GM23338 (cell line): ENCODE measurements at places on chromosomes 1 and 21.

DNA sequence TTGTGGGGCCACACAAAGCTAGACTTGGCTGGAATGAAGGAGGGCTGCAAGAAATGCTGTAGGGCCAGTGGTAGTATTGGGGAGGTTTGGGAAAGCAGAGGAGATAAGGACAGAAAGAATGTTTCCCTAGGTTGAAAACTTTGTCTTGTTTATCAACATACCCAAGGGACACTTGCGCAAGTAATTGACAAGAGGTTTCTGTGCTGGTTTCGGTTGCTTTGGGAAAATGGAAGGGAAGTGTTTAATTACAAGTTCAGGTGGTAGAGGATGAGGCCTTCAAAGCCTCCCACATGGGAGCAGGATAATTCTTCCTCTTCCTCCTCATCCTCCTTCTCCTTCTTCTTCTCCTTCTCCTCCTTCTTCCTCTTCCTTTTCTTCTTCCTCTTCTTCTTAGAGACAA is 182.1 kb upstream of the LMO4 start:
- no peaks in the 10 kb centered on the region for H3K27me3 ChIP-seq
- no peak for DNase-seq
- H3K36me3 ChIP-seq, result no peaks in the 10 kb centered on the region
- no peak overlapping the region for H3K4me3 ChIP-seq

DNA sequence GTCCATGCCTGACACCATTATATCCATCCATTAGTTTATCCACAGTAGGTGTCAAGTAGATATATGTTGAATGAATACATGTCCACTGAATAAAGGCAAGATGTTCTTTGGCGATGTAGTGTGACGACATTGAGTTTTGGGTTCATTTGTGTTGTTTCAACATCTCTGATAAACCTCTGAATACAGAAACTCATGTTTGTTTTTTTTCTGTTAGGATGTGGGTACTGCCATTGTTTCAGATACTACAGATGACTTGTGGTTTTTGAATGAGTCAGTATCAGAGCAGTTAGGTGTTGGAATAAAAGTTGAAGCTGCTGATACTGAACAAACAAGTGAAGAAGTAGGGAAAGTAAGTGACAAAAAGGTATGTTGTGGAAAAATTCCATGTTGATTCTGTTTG is 28.1 kb downstream of the MDM4 start:
- no peak overlapping the region for H3K4me3 ChIP-seq
- H3K36me3 ChIP-seq, result peaks cover 62% of the 10 kb centered on the region
- no peaks in the 10 kb centered on the region for H3K27me3 ChIP-seq
- DNase-seq, result no peak
- no peak overlapping the region for H3K27ac ChIP-seq

DNA sequence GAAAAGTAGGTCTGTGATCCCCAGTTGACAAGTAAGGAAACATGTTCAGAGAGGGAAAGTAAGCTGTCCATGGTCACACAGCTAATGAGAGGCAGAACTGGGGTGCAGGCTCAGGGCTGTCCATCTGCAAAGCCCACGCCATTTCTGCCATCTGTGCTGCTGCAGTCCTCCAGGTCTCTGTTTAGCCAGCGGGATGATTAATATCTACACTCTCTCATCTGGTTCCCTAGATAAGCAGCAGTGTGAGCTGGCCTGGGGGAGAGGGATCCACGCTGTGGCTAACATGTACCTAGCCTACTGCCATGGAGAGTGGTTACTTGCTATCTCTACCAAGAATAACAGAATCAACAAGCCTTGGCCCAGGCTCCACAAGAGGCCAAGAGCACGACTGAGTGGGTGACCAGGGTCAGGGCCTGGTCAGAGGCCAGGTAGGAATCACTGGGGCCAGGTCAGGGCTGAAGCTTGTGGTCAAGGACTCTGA is 75.2 kb downstream of the TRABD2B start:
- H3K27ac ChIP-seq, result no peak overlapping the region
- no peaks in the 10 kb centered on the region for H3K36me3 ChIP-seq
- no peaks in the 10 kb centered on the region for H3K27me3 ChIP-seq
- no peaks in the 10 kb centered on the region for H3K4me1 ChIP-seq

DNA sequence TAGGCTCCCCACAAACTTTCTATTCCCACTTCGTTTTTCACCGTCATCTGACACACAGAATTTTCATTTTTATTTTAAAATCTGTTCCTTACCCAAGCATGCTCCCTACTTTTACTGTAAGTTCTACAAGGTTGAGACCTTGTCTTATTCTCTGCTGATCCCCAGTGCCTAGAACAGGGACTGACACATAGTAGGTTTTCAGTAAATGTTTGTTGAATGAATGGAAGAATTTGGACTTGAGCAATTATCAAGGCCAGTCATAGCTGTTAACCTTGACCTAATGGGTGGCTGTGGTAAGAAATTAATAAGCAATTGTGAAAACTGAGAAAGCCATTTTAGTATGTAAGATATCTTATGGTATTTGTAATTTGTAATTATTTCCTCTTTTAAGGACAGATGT is 71.1 kb downstream of the LAMC1 start:
- H3K27me3 ChIP-seq, result no peaks in the 10 kb centered on the region
- peaks cover 70% of the 10 kb centered on the region for H3K4me1 ChIP-seq
- H3K36me3 ChIP-seq, result no peaks in the 10 kb centered on the region
- no peak overlapping the region for H3K27ac ChIP-seq

GRCh38 chr1:93739472-93739871 is 57.8 kb upstream of the BCAR3 start:
- no peaks in the 10 kb centered on the region for H3K36me3 ChIP-seq
- H3K27ac ChIP-seq, result no peak overlapping the region
- H3K27me3 ChIP-seq, result no peaks in the 10 kb centered on the region

GRCh38 chr1:7152655-7153054 is 367.4 kb downstream of the CAMTA1 start:
- no peaks in the 10 kb centered on the region for H3K36me3 ChIP-seq
- DNase-seq, result no peak
- no peak overlapping the region for H3K4me3 ChIP-seq
